Liver (tissue), 10 donors: ENCODE measurements at places on chromosomes 16 and 17.

- H3K4me3 ChIP-seq = no peak overlapping the region
- no peak overlapping the region for H3K27ac ChIP-seq
- H3K36me3 ChIP-seq = no peaks in the 10 kb centered on the region
- H3K4me1 ChIP-seq = no peaks in the 10 kb centered on the region
- DNase-seq = no peak
These were observed 40.0 kb upstream of the CD300E start for GRCh38 chr17:74663561-74663960.

DNA sequence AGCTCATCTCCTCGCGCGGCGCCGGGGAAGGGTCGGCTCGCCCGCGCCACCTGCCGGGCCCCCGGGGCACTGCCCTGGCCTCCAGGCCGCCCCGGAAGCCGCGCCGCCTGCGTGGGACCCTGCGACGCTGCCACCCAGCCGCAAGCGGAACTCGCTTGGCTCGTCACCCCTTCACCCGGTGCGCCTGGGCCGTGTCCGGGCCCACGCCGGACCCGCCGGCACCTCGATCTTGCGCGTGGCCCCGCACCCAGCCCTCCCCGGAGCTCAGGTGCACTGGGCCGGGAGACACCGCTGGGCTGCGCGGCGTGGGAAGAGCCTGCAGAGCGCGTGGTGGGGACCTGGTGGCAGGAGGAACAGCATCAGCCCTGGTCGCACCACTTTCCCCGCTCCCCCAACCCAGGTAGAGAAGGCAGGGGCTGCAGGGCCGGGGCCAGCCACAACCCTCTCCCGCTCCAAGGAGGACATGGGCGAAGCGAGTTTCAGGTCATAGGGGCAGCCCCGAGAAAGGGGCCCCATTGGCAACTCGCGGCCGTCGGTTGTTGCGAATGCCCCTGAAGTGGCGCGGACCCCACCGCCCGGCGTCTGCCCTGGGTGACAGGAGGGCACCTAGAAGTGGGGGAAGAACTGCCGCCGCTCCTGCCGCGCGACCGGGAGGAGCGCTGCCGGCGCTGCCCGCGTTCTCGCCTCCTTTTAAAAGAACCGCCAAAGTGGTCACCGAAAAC is 363 bp upstream of the MIF4GD start:
- peak overlapping the region; percentile 91 for H3K4me3 ChIP-seq
- peak; percentile 87 for DNase-seq
- no peaks in the 10 kb centered on the region for H3K27me3 ChIP-seq
- peak overlapping the region; percentile 68 for H3K27ac ChIP-seq
- peaks cover 13% of the 10 kb centered on the region for H3K4me1 ChIP-seq

GRCh38 chr16:51120730-51121347 is 30.2 kb downstream of the SALL1 start:
- no peak for DNase-seq
- H3K4me1 ChIP-seq = peaks cover 44% of the 10 kb centered on the region
- no peaks in the 10 kb centered on the region for H3K36me3 ChIP-seq
- H3K27me3 ChIP-seq = no peaks in the 10 kb centered on the region
- H3K27ac ChIP-seq = peak overlapping the region; percentile 32

DNA sequence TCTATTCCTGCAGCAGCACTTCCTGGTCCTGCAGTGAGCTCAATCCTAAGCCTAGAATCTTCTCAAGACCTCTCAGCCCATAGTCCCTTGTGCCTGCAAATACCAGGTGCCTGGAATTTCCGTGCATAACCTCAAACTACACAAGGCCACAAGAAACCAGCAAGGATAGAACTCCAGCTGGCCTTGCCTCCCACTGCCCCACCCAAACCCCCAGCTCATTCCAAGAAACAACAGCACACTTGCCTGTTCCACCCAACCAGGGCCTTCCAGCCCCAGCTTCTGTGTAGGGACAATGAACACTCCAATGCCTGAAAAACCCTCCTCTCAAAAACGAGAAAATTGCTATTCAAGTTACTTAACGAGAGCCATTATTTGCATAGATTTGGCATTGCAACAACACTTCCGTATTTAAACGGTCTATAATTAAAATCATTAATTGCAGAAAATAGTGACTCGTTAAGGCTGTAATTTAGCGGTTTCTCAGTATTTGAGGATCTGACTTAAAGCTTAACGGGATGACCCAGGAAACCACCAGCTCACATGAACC is 147.0 kb downstream of the C16orf78 start:
- H3K36me3 ChIP-seq = no peaks in the 10 kb centered on the region
- no peaks in the 10 kb centered on the region for H3K27me3 ChIP-seq
- H3K4me1 ChIP-seq = no peaks in the 10 kb centered on the region
- no peak overlapping the region for H3K4me3 ChIP-seq
- no peak for DNase-seq
- no peak overlapping the region for H3K27ac ChIP-seq

DNA sequence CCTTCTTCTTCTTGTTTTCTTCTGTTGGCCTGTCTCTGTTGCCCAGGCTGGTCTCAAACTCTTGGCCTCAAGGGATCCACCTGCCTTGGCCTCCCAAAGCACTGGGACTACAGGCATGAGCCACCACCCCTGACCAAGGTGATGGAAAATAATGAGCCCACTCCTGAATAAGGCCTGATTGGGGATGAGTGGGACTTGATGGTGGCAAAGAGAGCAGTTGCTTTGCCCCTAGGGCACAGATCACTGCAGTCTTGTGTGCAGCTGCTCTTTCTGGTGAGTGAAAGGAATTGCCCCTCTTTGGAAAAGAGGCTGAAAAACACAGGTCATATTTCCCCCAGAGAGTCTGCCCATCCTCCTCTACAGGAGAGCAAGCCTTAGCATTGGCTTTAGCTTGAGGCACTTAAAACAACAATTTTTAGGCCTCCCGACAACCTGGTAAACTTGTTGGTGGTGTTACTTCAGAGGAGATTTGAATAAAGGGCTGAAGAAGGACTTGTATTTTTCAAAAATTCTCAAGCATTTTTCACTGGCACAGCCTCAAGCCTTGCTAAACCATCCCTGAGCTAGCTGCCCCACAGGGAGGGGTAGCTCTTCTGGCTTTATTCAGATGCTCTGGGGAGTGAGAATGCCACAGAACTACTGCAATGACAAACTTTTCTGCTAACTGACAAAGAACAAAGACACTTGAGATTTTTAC is 6.1 kb upstream of the PDP2 start:
- peaks cover 12% of the 10 kb centered on the region for H3K4me1 ChIP-seq
- no peak for DNase-seq

DNA sequence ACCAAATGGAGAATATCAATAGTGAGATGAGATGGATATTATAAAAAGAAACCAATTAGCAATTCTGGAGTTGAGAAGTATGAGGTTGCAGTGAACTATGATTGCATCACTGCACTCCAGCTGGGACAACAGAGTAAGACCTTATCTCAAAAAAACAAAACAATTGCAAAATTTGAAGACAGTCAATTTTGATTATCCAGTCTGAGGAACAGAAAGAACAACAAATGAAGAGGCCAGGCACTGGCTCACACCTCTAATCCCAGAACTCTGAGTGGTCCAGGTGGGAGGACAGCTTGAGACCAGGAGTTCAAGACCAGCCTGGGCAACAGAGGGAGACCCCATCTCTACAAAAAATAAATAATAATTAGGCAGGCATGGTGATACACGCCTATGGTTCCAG is 35.0 kb downstream of the USP32 start:
- H3K27me3 ChIP-seq = no peaks in the 10 kb centered on the region
- H3K36me3 ChIP-seq = no peaks in the 10 kb centered on the region
- no peak overlapping the region for H3K27ac ChIP-seq
- DNase-seq = no peak
- peaks cover 12% of the 10 kb centered on the region for H3K4me1 ChIP-seq

DNA sequence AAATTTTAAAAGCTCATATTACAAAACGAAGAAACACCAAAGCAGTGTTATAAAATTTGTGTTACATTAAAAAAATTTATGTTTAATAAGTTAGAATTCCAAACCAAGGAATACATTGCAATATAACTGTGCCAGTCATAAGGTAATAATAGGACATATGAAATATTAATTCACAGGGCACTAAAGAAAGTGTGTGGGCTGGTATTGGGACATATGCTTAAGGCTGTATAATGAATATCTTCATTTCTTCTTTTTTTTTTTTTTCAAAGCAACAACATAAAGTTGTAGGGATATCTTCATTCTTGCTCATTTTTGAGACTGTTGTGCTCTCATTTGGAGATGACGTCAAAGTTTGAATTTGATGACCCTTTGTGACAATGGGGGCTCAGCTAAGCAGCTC is 17.5 kb upstream of the FBXO47 start:
- no peaks in the 10 kb centered on the region for H3K27me3 ChIP-seq
- H3K27ac ChIP-seq = no peak overlapping the region
- H3K4me3 ChIP-seq = no peak overlapping the region

DNA sequence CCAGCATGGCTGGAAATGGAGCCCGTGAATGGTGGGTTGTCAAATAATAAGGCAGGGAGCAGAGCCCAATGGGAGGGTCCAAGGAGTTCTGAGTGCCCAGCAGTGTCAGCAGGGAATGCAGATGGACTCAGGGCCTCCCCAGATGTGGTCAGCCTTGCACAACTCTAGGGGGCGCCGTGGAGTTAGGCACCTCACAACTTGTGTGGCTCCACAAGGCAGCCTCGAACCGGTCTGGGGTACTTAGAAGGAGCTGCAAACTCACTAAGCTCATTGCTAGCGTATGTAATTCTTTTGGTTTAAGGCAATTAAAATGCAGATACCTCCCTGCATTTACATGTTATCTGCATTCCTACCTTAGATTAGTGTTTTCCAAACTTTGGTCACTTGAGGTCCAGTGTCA is 18.1 kb downstream of the IRF8 start:
- DNase-seq = no peak
- no peaks in the 10 kb centered on the region for H3K27me3 ChIP-seq
- peaks cover 19% of the 10 kb centered on the region for H3K4me1 ChIP-seq

DNA sequence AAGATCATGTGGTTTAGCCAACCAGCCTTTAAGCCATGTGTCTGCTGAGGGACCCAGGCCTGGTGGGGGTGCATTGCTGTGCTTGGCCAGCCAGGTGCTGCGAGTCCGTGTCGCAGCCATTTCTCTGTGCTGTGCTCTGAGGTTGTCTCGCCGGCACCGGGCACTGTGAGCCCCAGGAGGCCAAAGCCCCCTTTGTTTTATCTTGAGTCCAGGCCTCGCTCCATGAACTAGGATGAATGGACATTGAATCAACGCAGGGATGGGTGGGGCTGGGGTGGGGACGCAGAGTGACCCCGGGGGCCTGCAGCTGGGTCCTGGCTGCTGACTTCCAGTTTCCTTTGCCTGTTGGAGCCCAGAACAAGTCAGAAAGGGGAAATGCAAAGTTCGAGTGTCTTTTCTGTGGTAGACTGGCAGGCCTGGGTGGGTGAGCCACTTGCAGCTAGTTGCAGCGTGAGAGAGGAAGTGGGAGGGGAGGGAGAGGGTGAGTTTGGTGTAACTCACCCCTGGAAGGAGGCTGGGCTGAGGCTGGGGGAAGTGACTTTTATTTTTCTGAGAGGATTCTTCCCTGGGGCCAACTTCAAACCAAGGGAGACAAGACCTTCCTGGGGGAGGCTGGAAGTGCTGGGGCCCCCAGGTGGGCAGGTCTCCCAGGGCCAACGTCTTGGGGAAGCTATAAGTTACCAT is 324.7 kb downstream of the SEC14L1 start:
- peaks cover 2% of the 10 kb centered on the region for H3K36me3 ChIP-seq
- peaks cover 10% of the 10 kb centered on the region for H3K4me1 ChIP-seq
- DNase-seq = no peak
- no peak overlapping the region for H3K4me3 ChIP-seq
- H3K27me3 ChIP-seq = no peaks in the 10 kb centered on the region
- H3K27ac ChIP-seq = peak overlapping the region; percentile 69

GRCh38 chr16:81588326-81589081 is 143.9 kb downstream of the CMIP start:
- no peaks in the 10 kb centered on the region for H3K27me3 ChIP-seq
- peaks cover 6% of the 10 kb centered on the region for H3K4me1 ChIP-seq
- H3K4me3 ChIP-seq = no peak overlapping the region
- DNase-seq = no peak
- no peaks in the 10 kb centered on the region for H3K36me3 ChIP-seq

DNA sequence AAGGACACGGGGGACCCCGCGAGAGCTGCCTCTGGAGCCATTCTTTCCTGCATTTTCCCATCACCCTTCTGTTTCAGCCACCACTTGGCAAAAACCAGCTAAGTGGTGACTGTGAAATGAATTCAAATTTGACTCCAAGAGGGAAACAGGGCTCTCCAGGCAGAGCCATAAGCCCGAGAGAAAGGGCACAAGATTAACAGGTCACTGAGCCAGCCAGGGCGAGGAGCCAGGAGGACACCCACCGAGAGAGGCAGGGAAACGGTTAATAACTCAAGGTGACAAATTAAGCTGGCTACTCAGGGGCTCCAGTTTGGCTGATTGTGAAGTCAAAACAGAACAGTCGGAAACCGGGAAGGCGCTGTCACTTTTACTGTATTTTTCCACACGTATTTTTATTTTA is 67.8 kb upstream of the SOX9 start:
- H3K27me3 ChIP-seq = peaks cover 4% of the 10 kb centered on the region
- H3K36me3 ChIP-seq = no peaks in the 10 kb centered on the region
- H3K27ac ChIP-seq = no peak overlapping the region
- DNase-seq = no peak
- no peak overlapping the region for H3K4me3 ChIP-seq

DNA sequence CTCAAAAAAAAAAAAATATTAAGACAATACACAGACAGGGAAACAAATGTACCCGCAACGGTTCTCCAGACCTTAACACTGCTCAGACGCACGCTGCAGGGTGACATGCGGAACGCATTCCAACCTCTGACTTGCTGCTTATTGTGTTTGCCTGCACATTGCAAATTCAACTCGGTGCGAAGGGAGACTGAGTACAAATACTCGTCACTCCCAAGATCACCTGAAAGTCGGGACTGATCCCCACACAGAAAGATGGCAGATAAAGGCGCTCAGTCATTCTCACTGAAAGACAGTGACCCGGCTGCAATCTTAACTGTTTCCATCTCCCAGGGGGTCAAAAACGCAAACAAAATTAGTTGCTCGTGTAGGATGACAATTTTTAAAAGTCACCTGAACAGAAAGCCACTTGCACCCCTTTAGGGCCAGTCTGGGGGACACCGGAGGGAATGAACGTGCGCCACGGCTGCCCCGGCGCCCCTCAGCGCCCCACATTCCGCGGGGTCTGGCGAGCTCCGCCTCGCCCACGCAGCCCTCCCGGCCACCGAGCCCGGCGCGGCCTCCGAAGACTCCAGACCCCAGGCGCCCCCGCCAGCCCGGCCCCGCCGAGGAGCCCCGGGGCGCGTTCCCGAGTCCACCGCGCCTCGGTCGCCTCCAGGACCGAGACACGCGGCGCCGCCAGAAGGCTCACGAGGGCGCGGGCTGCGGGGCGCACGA is 589 bp downstream of the CLCN7 start:
- no peaks in the 10 kb centered on the region for H3K27me3 ChIP-seq
- peak overlapping the region; percentile 51 for H3K4me3 ChIP-seq
- H3K36me3 ChIP-seq = no peaks in the 10 kb centered on the region
- DNase-seq = no peak

GRCh38 chr16:64051824-64052223 is 1070.0 kb downstream of the CDH11 start:
- H3K27me3 ChIP-seq = no peaks in the 10 kb centered on the region
- no peaks in the 10 kb centered on the region for H3K36me3 ChIP-seq
- H3K27ac ChIP-seq = no peak overlapping the region
- DNase-seq = no peak
- no peaks in the 10 kb centered on the region for H3K4me1 ChIP-seq

GRCh38 chr16:9409560-9410493 is 318.4 kb downstream of the HAPSTR1 start:
- H3K27me3 ChIP-seq = no peaks in the 10 kb centered on the region
- H3K27ac ChIP-seq = no peak overlapping the region
- DNase-seq = no peak
- no peak overlapping the region for H3K4me3 ChIP-seq
- no peaks in the 10 kb centered on the region for H3K4me1 ChIP-seq
